Bronchial epithelial cell (primary cell): ENCODE measurements at places on chromosomes 11 and 22.

DNA sequence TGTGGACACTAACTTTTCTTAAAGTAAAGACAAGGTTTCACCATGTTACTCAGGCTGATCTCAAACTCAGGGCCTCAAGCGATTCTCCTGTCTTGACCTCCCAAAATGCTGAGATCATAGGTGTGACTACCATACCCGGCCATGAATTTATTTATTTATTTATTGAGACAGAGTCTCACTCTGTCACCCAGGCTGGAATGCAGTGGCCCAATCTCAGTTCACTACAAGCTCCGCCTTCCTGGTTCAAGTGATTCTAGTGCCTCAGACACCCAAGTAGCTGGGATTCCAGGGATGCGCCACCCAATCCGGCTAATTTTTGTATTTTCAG, 29.7 kb upstream of the PCF11 start:
- DNase-seq: peak; percentile 15

- no peak for DNase-seq
These were observed 79.3 kb upstream of the SUSD2 start for GRCh38 chr22:24101966-24102365.

GRCh38 chr11:76087749-76088148, 118.6 kb downstream of the WNT11 start:
- no peak for DNase-seq

GRCh38 chr22:30288419-30289140, 725 bp downstream of the CASTOR1 start:
- no peak for DNase-seq

DNA sequence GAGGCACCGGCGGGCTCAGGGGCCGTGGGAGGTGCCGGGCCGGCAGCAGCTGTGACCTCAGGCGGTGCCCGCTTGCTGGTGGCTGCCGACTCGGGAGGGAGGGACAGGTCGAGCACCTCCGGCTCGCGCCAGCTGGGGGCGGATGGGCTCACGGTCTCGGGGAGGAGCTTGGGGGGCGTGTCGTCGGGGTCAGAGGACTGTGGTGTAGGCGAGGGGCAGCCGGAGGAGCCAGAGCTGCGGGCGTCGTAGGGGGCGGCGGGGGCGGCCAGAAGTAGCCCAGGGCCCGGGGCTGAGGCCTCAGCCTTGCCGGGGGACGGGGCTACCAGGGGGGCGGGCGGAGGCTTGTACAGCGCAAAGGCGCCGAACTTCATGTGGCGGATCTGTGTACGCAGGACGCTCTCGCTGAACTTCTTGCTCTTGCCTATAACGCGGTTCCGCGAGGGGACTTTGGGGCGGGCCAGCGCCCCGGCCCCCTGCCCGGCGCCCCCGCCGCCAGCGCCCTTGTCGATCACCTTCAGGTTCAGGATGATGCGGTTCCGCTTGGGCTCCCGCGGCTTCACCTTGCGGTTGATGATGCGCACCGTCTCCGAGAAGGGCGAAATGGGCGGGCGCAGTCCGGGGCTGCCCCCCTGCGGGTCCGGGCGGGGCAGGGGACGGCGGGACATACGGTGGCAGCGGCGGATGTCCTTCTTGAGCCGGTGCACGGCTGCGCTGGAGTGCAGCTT, 5.5 kb downstream of the CBX6 start:
- no peak for DNase-seq

GRCh38 chr11:100970283-100971164, 159.1 kb downstream of the PGR start:
- no peak for DNase-seq

- DNase-seq: no peak
These were observed 39.9 kb upstream of the SMIM38 start for GRCh38 chr11:69115586-69116560.

DNA sequence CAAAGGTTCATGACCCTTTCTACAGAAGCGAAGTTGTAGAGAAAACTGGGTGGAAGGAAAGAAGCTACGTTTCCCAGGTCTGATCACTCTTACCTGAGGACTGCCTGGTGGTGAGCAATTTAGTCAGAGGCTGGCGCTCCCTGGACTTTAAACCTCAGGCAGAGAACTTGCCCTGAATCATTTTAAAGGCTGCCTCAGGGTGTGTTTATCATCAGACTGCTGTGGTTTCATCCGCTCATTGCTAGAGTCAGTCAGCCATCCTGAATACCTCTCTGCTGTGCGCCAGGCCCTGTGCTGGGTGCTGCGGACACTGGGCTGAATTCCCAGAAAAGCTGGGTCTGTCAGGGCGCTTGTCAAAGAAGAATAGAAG, 2.7 kb downstream of the DTX4 start:
- DNase-seq: peak; percentile 96

DNA sequence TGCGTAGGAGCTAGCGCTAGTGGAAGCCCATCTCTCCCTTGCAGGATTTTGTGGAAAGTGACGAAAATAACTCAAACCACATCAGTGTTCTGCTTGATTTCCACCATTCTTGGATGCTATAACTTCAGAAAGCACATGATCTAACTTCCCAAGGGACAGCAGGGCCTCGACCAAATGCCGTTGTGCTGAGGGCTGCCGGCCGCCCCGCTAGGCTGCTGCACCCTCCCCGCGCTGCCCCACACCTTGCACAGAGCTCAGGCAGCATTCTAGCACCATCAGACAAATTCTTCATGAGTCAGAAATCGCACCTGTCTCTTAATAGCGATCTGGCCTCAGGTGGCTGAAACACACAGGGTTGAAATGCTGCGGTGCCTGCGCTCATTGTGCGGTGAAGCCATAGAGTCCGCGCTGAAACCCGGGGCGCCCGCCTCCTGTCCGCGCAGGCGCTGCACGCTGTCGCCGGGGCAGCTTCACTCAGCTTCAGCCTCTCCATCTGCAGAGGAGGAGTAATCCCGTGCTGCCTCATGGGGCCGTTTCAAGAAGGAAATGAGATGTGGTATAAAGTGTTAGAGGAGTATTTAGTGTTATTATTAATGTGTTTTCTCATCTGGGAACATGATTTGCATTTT, 59.2 kb upstream of the B3GAT1 start:
- no peak for DNase-seq

DNA sequence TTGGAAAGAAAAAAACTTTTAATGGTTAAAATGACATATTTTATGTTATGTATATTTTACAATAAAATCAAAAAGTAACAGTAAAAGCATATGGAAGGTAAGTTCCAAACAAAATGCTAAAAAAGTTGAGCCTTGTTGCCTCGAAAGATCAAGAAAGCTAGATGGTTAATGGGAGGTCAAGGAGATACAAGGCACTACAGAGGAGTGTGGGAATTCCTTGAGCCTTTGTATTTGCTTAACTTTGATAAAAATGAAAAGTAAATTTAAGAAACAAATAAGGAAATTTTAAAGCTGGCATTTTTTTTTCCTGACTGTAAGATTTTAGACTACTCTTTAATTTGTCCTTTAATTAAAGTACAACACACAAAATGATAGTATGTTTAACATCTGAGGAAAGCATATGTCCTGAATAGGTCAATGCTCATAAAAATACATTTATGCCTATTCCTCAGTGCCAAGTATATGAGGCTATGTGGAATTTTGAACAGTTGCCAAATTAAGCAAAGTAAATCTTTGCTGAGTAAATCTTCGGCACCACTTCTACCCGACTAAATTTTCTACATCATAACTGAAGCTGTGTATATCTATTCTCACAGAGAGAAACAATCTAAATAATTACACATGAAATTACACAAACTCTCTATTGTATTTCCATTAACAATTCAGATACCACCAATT, 108.8 kb downstream of the TTC28 start:
- peak; percentile 18 for DNase-seq

DNA sequence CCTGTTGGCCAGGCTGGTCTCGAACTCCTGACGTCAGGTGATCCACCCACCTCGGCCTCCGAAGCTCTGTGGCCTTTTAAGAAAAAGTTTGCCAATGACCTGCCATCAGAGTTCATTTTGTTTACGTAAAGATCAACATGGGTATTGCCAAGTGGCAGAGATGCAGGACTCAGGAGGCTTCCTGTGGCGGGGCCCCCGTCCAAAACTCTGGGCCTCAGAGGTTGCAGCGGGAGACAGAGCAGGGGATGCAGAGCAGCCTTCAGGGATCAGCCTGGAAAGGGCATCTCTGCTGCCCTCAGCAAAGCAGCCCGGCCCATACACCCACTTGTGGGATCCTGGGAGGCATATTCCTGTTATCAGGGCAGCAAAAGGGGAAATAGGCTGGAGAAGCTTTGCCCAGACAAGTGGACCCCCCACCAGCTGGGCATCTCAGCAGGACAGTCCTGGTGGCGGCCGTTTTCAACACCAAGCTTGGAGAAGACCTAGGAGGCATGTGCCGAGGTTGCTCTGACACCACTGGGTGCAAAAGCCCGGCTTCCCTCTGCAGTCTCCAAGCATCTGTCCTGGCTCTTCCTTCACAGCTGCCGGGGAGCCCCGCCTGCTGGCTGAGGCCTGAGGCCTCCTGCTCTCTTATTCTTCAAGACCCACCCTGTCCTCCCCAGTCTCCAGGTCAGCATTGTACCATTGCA, 1152.4 kb downstream of the BRD1 start:
- no peak for DNase-seq

GRCh38 chr11:29163231-29163630, 853.6 kb downstream of the KCNA4 start:
- no peak for DNase-seq
